Endodermal cell (in vitro differentiated cells): ENCODE measurements at places on chromosomes 12 and 14.

DNA sequence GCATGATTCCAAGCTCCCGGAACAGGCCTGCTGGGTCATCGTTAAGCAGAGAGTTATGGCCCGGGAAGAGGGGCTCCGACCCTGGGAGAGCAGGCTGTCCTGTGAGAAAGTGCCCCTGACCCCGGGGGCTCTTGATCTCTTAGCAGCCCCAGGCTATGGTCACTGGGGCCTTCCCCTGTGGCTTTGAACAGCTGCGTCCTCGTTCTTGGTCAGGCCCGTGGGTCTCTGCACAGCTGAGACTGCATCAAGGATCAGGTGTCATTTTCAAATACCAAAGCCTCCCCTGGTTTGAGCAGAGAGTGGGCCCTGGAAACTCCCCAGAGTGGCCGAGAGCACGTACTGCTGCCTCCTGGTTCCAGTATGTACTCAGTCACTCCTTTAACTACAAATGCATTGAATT is 114.8 kb downstream of the ESRRB start:
- no peak for DNase-seq

- no peak for DNase-seq
Observed at GRCh38 chr14:58981840-58982239, 206.6 kb upstream of the DAAM1 start.

GRCh38 chr12:71846322-71846940 is 6.9 kb downstream of the TBC1D15 start:
- DNase-seq = no peak

- no peak for DNase-seq
Observed at GRCh38 chr12:28988325-28988704, 160.8 kb upstream of the FAR2 start.
